ENCODE measurements at places on chromosomes 2 and 18.

GRCh38 chr18:79642626-79643025, 37.0 kb upstream of the CTDP1 start:
- DNase-seq: no peak

- no peak for DNase-seq
Observed at GRCh38 chr2:101528501-101528900, 53.6 kb upstream of the RFX8 start.

DNA sequence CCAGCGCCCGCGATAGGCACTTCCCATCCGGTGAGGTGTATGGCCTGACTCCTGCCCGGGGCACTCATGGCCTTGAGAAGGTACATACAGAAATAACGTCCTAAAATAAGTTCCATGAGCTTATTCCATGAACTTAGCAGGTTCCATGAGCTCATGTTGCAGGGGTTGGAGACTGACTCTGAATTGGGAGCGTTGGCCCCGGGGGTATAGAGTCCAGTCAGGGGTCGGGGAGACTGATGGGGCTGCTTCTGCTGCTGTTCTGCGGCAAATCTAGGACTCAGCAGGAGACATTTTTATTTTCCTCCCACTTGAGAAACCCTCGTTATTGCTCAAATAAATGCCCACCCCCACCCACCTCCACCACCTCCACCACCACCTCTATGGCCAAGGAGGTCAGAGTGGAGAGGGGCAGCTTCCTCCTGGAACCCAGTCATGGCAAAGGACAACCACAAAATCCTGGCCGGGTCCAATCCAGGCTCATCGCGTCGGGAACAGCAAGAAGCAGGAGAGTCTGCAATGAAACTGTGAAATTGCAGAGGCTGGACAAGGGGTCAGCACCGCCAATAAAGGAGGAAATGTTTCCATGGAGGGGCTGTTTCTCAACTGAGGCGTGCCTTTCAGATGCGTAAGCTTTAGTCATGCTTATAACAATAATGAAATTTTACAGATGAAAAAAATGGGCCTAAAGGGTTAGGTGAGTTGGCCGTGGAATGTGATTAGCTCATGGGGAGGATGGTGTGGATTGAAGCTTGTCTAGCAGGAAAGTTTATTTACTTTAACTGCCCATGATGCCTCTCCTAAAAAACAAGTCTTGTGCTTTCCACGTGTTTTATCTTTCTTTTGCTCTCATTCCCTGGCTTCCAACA, 136.6 kb upstream of the ALKAL2 start:
- DNase-seq: no peak

DNA sequence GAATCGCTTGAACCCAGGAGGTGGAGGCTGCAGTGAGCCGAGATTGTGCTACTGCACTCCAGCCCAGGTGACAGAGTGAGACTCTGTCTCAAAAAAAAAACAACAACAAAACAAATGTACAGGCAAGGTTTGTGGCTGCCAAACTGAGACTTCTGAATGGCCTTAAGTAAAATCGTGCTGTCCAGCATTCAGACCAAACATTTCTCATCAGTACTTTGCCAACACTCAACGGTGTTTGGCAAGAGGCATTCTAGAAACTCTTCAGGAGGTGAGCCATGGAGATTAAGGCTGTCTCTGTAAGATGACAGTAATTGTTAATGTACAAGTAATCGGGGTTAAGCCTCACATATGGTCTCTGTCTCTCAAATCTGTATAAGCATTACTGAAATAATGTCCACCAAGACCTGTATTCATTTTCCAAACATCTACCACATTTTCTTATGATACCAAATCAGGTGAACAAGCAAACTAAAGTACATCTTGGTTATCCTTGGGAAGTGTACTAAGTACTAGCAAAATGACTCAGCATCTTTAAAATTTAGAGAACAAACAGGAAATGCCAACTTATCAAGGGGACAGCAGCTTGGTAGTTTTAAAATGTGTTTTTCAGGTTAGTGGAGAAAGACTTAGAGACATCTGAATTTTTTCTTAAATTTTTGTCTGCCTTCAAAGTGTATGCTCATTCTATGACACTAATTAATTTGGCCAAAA, 29.3 kb downstream of the SERPINE2 start:
- DNase-seq: no peak

GRCh38 chr2:138432971-138433370, 68.6 kb upstream of the SPOPL start:
- no peak for DNase-seq

Measured in ACHN (cell line).